Natural killer cell (primary cell): ENCODE measurements at places on chromosomes 11 and 22. TPM values are rescaled to one million over a fixed set of nuclear protein-coding genes. Genes with fewer than 3 reads are reported as not detected.

UBQLN3 gene
- total RNA-seq, result 0.20 TPM

DNA sequence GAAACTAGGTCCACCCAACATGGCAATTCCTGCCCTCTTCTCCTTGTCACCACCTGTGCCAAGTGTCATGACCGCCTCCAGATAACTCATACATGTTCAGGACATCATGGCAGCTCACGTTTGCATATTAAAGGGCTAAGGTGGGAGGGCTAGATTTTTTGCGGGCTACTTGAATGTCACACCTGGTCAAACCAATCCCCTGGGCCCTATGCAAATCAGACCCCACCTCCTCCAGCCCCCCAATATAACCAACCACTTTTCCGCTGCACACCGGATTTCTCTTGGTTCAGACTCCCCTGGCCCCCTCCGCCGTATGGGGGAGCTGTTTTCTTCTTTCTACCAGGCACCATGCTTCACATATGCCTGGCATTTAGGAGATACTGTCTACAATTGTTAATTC is 12.6 kb downstream of the UPB1 start:
- no peak overlapping the region for H3K27ac ChIP-seq
- no peak overlapping the region for H3K4me3 ChIP-seq
- peaks cover 37% of the 10 kb centered on the region for H3K4me1 ChIP-seq

GRCh38 chr11:128860571-128861361 is 6.3 kb downstream of the KCNJ1 start:
- no peak for DNase-seq
- no peak overlapping the region for H3K4me3 ChIP-seq
- H3K4me1 ChIP-seq, result peaks cover 8% of the 10 kb centered on the region
- H3K36me3 ChIP-seq, result no peaks in the 10 kb centered on the region
- no peaks in the 10 kb centered on the region for H3K27me3 ChIP-seq

MMP10 gene
- total RNA-seq, result not detected

DNA sequence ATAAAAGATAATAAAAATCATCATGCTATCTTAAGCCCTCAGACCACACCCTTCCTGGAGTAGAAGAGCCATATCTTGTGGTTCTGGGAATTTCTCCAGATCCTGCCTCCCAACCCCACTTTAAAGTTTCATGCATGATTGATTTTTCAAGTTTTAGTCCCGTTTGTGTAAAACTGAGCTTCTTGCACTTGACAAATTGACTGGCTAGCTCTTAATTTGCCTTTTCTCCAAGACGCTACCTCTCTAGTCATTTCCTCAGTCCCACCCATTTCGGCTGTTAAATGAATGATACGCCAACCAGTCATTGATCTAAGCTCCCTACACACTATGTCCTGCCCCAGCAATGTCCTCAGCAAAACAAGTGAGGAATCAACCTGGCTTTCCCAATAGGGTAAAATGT is 71.8 kb upstream of the TEAD1 start:
- H3K4me3 ChIP-seq, result no peak overlapping the region
- no peak for DNase-seq
- H3K36me3 ChIP-seq, result no peaks in the 10 kb centered on the region
- no peaks in the 10 kb centered on the region for H3K4me1 ChIP-seq
- no peaks in the 10 kb centered on the region for H3K27me3 ChIP-seq

DEFB131B gene
- total RNA-seq, result not detected

NEFH gene
- 0.12 TPM for total RNA-seq

GRCh38 chr22:46593211-46593681 is 26.9 kb upstream of the GRAMD4 start:
- no peaks in the 10 kb centered on the region for H3K27me3 ChIP-seq
- H3K4me1 ChIP-seq, result peaks cover 62% of the 10 kb centered on the region
- peak overlapping the region; percentile 36 for H3K4me3 ChIP-seq
- H3K27ac ChIP-seq, result peak overlapping the region; percentile 54
- peak; percentile 33 for DNase-seq
- no peaks in the 10 kb centered on the region for H3K36me3 ChIP-seq

RHOD gene
- not detected for total RNA-seq

PGA3 gene
- total RNA-seq, result not detected

MMP27 gene
- total RNA-seq, result not detected

GRCh38 chr11:61828629-61829407 is 718 bp downstream of the FADS2 start:
- peak; percentile 61 for DNase-seq
- peaks cover 34% of the 10 kb centered on the region for H3K4me1 ChIP-seq
- peak overlapping the region; percentile 62 for H3K4me3 ChIP-seq
- no peaks in the 10 kb centered on the region for H3K36me3 ChIP-seq

DNA sequence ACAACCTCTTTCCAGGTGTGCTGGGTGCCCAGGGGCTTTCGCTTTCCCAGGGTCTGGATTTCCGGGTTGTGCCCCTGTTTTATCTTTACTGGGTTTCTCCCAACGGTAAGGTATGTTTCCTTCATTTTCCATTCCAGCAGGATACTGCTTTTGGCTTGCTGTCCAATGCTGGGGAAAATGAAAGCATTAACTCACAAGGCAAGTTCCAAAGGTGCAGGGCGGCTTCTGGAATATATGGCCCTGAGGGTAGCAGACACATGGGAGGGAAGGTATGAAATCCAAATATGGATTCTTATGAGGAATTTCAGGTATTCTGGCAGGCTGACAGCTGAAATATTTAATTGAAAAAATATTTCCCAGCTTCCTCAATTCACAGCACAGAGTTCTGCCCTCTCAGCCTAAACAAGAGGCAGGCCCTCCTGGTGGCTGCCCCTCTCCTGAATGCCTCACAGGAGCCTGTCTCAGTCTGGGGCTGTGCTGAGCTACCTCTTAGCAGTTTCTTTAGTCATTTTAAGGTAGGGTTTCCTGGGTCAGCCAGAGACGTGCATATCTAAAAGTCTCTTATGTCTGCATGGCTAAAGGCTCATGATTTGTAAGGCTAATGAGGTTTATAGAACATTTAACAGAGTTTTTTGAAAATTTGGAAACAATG is 318.6 kb upstream of the B3GAT1 start:
- H3K27me3 ChIP-seq, result no peaks in the 10 kb centered on the region
- DNase-seq, result no peak
- H3K4me1 ChIP-seq, result no peaks in the 10 kb centered on the region
- H3K4me3 ChIP-seq, result no peak overlapping the region
- H3K36me3 ChIP-seq, result no peaks in the 10 kb centered on the region

- H3K4me1 ChIP-seq, result no peaks in the 10 kb centered on the region
- H3K27ac ChIP-seq, result no peak overlapping the region
- H3K27me3 ChIP-seq, result no peaks in the 10 kb centered on the region
- H3K36me3 ChIP-seq, result no peaks in the 10 kb centered on the region
- DNase-seq, result no peak
Measured at GRCh38 chr11:70778883-70779282, 380.6 kb downstream of the CTTN start.

DNA sequence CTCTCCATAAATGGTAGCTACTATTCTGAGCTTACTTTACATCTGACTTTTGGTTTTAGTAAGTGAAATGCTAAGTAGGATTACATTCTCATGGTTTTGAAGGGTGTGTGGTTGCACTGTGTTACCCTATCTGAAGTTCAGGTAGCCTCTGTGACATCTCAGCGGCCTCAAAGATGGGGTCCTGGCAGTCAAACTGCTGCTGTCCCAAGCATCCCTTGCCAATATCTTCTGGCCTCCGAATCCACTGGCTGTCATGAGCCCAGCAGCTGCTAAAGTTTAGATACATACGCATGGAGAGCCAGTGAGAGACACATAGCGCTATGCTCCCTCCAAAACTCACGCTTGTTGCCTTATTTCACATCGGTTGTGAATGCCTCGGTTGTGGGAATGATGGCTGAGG is 34.9 kb downstream of the UBASH3B start:
- DNase-seq, result no peak
- peak overlapping the region; percentile 73 for H3K27ac ChIP-seq
- no peaks in the 10 kb centered on the region for H3K36me3 ChIP-seq
- H3K4me1 ChIP-seq, result peaks cover 34% of the 10 kb centered on the region
- H3K27me3 ChIP-seq, result no peaks in the 10 kb centered on the region
- H3K4me3 ChIP-seq, result no peak overlapping the region

TSSK2 gene
- not detected for total RNA-seq

GRCh38 chr11:13284776-13285588 is 7.4 kb downstream of the BMAL1 start:
- H3K4me3 ChIP-seq, result no peak overlapping the region
- H3K36me3 ChIP-seq, result no peaks in the 10 kb centered on the region
- H3K27ac ChIP-seq, result no peak overlapping the region
- no peak for DNase-seq
- H3K4me1 ChIP-seq, result peaks cover 50% of the 10 kb centered on the region
- H3K27me3 ChIP-seq, result no peaks in the 10 kb centered on the region

GRCh38 chr22:24205438-24206195 is 24.3 kb downstream of the SUSD2 start:
- no peaks in the 10 kb centered on the region for H3K36me3 ChIP-seq
- no peaks in the 10 kb centered on the region for H3K27me3 ChIP-seq
- H3K4me3 ChIP-seq, result no peak overlapping the region
- peaks cover 6% of the 10 kb centered on the region for H3K4me1 ChIP-seq
- no peak for DNase-seq

SH3BP1 gene
- 189 TPM for total RNA-seq

APLNR gene
- 0.07 TPM for total RNA-seq

DNA sequence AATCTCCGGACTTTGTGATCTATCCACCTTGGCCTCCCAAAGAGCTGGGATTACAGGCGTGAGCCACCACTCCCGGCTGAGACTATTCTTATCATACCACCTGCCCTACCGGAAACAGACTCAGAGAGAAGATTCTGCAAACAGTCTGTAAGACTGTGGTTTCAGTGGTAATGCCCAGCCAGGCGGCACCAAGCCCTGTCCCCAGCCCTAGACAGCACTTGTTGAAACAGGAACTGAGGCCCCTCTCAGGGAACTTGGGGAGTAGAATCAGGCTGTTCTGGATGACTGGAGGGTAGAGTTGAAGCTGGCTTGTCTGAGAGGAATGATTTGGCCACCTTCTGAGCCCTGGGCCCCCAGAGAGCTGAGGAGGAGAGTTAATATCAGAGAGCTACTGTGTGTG is 1.3 kb upstream of the INSC start:
- H3K4me1 ChIP-seq, result peaks cover 33% of the 10 kb centered on the region
- H3K27ac ChIP-seq, result no peak overlapping the region
- no peaks in the 10 kb centered on the region for H3K36me3 ChIP-seq
- DNase-seq, result no peak

PLEKHB1 gene
- 3.9 TPM for total RNA-seq
